ENCODE measurements at places on chromosomes 11 and 22.
A peak's percentile ranks its signal among the peaks of the same experiment; 100 is the strongest.

DNA sequence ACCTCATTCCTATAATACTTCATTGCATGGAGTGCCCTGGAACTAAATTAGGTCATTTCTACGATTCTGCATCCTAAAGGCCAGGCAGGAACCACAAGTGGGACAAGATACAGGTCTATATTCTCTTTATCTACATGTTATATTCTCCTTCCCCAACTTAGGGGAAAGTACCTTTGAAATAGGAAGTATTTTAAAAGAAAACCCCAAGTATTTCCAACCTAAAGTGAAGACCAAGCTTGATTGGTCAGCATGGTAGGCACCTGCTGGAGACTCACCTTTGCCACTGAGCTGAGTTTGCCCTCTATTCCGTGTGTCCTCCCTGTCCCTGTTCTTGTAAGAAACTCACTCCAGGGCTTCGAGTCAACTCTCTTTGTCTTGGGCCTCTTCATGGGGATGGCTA, 11.2 kb upstream of the LYVE1 start:
- no peak for DNase-seq

GRCh38 chr11:111910676-111911562, 651 bp downstream of the CRYAB start:
- no peak for DNase-seq

DNA sequence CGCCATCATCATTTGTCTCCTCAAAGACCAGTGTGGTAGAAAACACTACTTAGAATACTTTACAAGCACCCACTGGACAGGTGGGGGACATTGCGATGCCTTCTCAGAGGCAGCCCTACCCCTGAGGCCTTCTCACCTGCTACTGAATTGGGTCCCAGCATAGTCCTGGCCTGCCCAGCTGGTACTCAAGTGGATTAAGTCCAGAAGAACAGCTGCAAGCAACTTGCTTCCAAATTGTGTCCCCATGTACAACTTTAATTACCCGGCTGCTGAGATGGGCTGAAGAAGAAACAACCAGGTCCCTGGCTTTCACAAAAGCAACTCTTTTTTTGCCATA, 12.3 kb downstream of the ABTB2 start:
- no peak for DNase-seq

- no peak for DNase-seq
These were observed 115.7 kb upstream of the C11orf87 start for GRCh38 chr11:109306322-109306721.

DNA sequence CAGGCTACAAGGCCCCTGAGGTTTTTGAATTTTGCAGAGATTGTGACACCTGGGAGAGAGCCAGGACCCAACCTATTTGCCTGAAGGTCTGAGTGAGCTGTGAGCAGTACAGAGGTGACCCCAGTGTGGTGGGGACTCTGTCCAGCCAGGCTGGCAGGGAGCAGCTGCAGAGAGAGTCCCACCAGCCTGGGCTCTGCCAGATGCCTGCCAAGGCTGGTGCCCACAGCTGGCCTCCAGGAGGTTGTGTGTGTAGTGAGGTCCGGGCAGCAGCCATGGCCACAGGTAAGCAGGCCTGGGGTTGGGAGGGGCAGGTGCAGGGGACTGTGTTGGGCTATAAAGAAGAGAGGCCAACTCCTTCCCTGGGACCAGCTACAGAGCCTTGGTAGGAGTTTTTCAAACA, 144.8 kb downstream of the CRYBB2 start:
- no peak for DNase-seq

DNA sequence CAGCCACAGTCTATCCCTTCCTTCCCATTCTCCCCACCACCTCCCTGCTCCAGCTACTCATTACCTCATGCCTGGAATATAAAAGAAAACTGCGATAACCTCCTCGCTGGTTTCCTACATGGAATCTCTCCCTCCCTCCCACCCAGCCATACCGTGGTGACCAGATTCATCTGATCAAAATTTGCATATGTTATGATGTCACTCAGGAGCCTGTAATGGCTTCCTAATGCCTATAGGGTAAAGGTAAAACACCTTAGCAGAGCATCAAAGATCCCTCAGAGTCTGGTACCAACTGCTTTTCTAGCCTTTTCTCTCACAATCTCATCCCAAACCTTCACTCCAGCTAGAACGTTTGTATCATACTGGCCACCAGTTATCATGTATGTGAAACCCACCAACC, 19.6 kb downstream of the RTN4RL2 start:
- DNase-seq: no peak

DNA sequence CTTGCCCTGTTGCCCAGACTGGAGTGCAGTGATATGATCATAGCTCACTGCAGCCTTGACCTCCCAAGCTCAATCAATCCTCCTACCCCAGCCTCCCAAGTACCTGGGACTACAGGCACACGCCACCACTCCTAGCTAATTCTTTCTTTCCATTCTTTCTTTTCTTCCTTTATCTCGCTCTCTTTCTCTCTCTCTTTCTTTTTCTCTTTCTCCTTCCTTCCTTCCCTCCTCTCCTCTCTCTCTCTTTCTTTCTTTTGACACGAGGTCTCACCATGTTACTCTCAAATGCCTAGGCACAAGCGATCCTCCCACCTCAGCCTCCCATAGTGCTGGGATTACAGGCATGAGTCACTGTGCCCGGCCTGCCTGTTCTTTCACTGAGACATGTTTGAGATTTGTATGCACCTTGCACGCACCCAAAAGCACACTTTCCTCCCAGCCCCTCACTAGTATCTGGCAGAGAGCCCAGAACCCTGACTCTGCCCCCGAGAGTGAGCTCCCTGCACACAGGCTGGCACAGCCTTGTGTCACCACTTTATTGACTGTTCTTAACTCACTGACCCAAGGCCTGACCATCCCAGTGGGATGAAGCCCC, 56.8 kb downstream of the CD6 start:
- no peak for DNase-seq

GRCh38 chr11:105870516-105871113, 151.4 kb downstream of the MSANTD4 start:
- no peak for DNase-seq

- no peak for DNase-seq
These were observed 5.0 kb downstream of the ASCL2 start for GRCh38 chr11:2265396-2265795.

- no peak for DNase-seq
These were observed 36.2 kb downstream of the DLG2 start for GRCh38 chr11:85590848-85591483.

GRCh38 chr11:108233277-108233945, 10.5 kb downstream of the ATM start:
- DNase-seq: no peak

GRCh38 chr11:15097411-15097810, 17.3 kb upstream of the INSC start:
- DNase-seq: no peak

DNA sequence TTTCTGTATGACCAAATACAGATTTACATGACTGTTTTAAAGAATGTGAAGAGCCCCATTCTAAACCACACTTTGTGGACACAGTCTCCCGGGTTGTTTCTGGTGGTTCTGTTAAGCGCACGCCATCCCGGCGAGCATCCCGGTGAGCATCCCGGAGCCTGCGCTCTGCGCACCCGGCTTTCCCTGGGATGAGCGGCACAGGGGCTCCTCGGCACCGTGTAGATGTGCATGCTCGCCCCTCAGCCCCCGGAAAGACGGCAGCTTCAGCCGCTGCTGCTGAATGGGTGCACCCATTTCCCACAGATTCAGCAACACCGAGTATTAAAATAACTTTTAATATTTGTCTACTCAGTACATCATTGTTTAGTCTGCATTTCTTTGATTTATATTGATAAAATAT, 36.0 kb downstream of the GLB1L2 start:
- no peak for DNase-seq

- no peak for DNase-seq
These were observed 299.6 kb downstream of the KIRREL3 start for GRCh38 chr11:126700768-126701519.

GRCh38 chr11:94494126-94494680, 419 bp downstream of the ANKRD49 start:
- no peak for DNase-seq

DNA sequence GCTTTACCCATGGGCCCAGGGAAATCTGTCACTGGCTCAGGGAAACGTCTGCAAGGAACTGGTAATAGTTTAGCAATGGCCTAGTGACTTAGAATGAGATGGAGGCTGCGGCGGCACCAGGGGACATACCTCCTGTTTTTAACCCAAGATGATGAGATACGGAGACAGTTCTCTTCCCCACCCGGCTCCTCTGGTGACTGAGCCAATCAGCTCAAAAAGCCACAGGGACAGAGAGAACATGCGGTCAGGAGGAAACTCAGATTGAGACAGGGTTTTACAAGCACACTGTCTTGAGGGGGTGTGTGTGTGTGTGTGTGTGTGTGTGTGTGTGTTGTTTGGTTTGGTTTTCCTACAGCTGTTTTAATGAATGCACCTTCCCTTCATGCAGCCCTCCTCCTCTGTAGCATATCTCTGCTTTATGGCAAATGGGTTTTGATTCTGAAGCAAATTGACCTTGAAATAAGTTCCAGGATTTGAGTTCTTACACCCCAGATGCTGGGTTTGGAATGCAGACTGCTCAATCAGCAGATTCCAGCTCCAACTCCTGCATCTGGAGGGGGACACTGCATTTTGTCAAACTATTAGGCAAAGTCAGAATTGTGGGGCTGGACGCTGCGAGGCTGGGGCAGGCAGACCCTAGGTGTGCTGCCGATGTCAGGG, 246.2 kb downstream of the NTM start:
- DNase-seq: no peak

DNA sequence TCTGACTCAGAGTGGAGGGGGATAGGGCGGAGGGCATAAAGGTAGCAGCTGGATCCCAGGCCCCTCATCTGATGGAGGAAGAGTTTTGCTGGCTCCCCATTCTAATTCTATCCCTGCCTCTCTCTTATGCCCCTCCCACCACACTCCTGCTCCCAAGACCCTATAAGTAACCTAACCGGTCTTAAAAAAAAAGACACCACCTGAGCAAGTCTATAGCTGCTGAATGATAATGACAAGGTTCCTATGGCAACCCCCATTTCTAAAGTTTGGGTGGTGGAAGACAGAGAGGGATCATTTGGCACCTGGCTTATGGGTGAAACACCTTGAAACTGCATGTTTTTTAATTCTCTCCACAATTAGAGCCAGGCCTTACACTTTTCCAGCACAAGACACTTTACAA, 69.6 kb downstream of the LARGE1 start:
- DNase-seq: no peak

- DNase-seq: peak; percentile 49
These were observed 141.2 kb upstream of the TIMP3 start for GRCh38 chr22:32660292-32660691.

GRCh38 chr11:82505379-82505778, 228.3 kb downstream of the FAM181B start:
- DNase-seq: no peak

DNA sequence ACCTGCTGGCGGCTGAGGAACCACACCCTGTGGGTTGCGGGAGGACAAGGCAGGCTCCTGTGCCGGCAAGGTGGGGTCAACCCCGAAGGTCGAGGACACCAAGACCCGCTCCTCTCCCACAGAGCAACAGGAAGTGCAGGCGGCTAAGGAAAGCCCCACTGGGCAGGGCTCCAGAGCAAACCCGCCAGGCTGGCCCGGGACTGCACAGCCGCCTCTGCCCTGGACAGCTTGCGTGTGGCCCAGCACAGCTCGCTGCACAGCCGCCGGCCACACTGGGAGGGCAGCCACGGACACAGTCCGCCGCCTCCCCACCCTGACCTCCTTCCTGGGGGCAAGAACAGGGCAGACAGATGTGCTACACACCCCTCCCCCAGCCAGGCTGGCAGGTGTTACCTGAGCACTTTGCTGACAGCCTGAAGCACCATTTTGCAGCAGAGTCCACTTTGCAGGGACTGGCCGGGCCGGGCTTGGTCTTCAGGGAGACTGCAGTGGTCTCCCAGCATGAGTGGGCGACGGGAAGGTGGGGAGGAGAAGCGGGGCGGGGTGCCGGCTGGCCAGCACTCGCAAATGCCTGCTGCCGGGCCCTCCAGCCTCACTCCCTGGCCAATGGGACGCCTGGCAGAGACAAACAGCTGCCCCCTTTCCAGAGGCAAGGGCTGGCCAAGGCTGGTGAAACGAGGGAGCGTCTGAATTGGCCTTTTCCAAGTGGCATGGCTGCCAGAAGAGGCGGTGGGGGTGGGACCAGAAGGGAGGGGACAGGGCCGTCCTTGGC, at the start of gene MOB2:
MOB2 (minus strand) TSS at position 726 of the 772 bp plus-strand sequence; CDS start at position 503, 223 bp downstream.
- DNase-seq: no peak

GRCh38 chr11:96384156-96384555, 5.6 kb downstream of the CCDC82 start:
- no peak for DNase-seq

- DNase-seq: no peak
These were observed 26.2 kb upstream of the GAL start for GRCh38 chr11:68658097-68658496.

GRCh38 chr11:62724171-62724570, 3.1 kb downstream of the HNRNPUL2 start:
- DNase-seq: no peak

DNA sequence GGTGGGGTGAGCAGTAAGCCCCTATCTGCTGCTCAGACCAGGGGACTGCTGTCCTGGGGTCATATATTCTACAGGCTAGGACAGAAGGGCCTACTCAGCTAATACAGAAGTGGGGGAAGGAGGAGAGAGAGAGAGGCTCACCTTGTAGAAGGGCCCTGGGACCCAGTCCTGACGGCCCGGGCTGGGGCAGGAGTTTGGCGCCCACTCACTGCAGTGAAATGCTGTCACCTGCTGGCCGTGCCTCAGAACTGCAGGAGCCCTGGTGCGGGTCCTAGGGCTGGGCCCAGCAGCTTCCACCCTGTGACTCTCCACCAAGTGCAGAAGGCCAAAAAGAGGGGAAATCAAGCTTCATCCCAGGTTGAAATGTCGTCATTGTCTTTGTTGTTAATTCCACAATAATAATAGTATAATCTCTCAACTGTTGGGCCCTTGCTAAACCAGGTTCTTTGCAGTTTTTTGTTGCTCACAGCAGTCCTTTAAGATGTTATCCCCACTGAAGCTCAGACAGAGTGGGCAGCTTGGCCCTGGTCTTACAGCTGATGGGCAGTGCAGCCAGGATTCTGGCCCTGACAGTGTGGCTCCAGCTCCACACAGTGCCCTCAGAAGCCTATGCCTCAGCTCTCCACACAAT, 29.6 kb downstream of the TRIM29 start:
- DNase-seq: peak; percentile 83

GRCh38 chr11:36123336-36124101, 165.7 kb downstream of the COMMD9 start:
- no peak for DNase-seq

GRCh38 chr11:46294365-46295309, 17.2 kb downstream of the CREB3L1 start:
- DNase-seq: no peak

GRCh38 chr11:115349335-115350017, 154.7 kb downstream of the CADM1 start:
- DNase-seq: no peak

DNA sequence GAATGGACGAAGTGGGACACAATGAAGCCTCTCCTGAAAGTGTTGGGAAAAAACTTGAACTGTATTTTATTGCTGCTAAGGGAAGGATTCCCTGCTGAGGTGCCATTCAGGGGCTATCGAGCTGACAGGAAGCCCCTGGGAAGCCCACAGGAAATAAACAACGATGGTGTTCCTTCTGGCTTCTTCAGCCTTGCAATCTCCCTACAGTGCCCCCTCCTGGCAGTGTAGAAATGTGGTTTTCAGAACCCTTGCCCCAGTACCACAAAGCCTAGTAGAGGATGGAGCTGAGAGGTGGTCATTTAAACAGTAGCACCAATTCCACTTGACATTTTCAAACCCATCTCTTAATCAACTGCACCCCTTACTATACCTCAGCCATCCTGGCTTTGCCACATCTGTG, 676.7 kb upstream of the ARHGAP42 start:
- DNase-seq: no peak

GRCh38 chr11:59292611-59293010, 66.1 kb upstream of the OR5AN1 start:
- DNase-seq: no peak

Data from HAP-1 (cell line).